ENCODE measurements at places on chromosomes 7 and 10. TPM values are rescaled to one million over a fixed set of nuclear protein-coding genes. Genes with fewer than 3 reads are reported as not detected.

CRYGN gene
- 0.13 TPM for total RNA-seq

HOXA11 gene
- not detected for total RNA-seq

C10orf62 gene
- 0.13 TPM for total RNA-seq

WDFY4 gene
- total RNA-seq: under 0.01 TPM

EN2 gene
- not detected for total RNA-seq

LRRD1 gene
- 0.12 TPM for total RNA-seq

Data from aortic smooth muscle cell (primary cell).